Astrocyte (in vitro differentiated cells and primary cell): ENCODE measurements at places on chromosomes 3 and 15.

DNA sequence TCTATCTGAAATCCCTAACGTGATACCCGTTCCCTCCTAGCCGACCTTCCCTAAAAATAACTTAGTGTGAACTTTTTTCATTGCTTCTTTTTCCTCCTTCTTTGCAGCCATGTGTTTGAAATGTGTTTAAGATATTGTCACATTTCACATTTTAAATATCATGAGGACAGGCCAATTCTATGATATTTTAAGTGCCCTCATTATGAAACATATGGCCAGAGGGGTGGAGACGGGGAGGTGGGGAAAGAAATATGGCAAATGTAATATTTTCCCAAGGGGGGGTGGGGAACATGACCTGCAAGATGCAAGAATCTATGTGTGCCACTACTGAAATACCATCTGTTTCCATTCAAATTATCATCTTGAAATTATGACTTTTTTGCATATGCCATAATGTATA lies 1039.2 kb downstream of the AGBL1 start:
- no peak for DNase-seq

- peak; percentile 28 for DNase-seq
Observed at GRCh38 chr3:175111036-175111435, 251.9 kb downstream of the NAALADL2 start.

DNA sequence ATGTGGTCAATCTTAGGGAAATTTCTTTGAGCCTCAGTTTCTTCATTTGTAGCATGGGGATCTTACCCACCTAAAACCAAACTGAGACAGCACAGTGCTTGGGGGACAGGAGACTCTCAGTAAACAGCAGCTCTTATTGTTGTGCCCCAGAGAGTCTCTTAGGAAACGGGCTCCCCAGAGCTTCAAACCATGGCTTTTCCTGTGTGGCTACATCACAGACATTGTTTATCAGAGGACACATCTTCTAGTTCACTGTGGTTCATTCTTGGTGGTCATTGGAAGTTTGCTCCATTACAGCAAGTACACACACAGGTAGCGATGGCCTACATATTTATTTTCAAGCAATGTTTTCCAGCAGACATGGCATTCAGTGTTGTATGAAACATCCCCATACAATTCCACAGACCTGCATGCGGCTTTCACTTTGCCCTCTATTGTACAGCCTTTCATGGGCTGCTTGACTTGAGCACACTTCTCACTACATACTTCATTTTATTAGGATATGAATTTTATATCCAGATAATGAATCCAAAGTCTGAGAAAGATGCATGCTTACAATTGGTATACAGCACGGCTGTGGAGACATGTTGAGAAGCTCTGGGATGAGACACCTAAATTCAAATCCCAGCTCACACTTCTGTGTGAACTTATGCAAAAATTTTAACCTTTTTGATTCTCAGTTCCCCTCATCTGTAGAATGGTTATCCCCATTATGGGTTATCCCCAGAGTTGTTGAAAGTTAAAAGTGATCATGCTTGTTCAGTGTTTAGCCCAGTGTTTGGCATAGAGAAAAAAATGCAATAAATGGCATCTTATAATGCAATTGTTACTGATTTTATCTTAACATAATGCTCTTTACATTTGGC lies 84.8 kb upstream of the ICE2 start:
- DNase-seq: no peak

DNA sequence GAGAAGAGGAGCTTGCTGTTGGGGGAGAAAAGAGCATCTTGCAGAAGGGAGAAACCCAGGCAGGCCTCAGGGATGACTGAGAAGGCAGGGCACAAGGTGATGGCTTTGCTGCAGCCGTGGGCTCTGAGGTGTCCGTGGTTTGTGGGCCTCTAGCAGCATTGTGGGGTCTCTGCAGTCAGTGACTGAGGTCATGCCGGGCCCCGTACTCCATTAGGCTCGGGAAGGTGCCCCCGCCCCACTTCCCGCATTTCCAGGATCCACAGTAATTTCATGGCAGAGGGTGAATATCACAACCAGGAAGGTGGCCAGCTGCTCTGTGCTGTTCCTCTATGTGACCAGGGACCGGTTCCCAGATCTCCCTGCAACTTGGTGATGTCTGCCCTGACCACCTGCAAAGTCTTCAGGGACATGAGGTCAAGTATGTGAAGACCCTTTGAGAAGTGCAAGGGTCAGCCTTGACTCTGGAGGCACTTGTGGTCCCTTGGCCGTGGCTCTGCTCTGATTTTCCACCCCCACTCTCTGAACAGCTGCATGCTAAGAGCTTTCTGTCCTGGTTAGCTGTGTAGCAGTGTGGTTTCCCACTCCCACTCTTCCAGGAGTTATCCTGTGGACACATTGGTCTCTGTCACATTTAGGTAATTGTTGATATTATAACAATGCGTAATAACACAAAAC lies 3.6 kb downstream of the KLF13 start:
- DNase-seq: no peak

- no peak for DNase-seq
Observed at GRCh38 chr15:90161950-90162361, 39.2 kb upstream of the SEMA4B start.

- peak; percentile 72 for DNase-seq
Observed at GRCh38 chr15:98800437-98801233, 152.3 kb downstream of the IGF1R start.
